Endodermal cell (in vitro differentiated cells): ENCODE measurements at places on chromosomes 5 and 9. TPM values are rescaled to one million over a fixed set of nuclear protein-coding genes. Genes with fewer than 3 reads are reported as not detected.

GRCh38 chr9:93264338-93265125, 80.6 kb downstream of the WNK2 start:
- no peak for DNase-seq

DNA sequence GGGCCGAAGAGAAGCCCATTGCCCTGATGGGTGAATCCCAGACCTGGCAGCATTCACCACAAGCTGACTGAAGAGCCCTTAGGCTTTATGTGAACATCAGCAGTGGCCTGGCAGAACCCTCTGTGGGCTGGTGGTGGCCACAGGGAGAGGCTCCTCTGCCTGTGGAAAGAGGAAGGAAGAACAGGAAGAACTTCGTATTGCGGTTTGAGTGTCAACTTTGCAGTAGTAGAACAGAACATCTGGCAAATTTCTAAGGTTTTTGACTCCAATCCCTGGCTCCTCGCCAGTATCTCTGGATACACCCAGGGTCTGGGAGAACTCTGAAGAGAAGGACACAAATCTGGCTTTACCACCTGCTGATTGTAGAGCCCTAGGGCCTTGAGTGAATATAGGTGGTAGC, 356.4 kb upstream of the GRAMD2B start:
- no peak for DNase-seq

DNA sequence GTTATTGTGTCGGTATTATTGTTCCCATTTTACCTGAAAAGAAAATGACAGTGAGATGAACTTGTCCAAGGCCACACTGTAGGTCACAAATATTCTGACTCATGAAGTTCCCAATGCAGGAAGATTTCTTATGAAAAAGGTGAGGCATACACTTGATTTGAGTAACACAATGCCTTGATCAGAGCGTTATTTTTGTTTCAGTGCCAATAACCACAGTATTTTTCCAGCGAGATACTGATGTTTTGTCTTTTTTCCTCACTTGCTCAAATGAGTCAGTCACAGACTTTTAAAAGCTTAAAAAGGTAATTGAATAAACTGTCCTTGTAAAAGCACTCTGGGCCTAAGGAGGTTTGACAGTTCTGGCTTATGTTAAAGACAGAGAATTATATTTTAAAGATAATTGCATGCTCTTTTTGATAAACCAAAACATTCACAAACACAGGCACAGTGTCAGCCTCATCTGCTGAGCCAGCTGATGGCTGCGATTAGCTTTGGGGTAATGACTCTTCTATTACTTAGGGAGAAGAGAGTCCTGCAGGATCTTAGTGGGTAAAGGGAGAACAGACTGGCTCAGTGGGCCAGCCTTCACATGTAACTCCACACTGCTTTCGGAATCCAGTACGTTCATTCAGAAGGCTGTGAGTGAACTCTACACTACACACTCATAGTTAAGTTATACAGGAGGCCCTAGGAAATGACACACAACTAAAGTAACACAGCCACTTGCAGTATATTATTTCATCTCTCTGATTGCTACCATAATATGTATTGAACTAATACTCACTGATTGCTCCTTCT, 165.5 kb upstream of the CD180 start:
- no peak for DNase-seq

Gene OR1J2
- total RNA-seq, result not detected in 3 replicates

DNA sequence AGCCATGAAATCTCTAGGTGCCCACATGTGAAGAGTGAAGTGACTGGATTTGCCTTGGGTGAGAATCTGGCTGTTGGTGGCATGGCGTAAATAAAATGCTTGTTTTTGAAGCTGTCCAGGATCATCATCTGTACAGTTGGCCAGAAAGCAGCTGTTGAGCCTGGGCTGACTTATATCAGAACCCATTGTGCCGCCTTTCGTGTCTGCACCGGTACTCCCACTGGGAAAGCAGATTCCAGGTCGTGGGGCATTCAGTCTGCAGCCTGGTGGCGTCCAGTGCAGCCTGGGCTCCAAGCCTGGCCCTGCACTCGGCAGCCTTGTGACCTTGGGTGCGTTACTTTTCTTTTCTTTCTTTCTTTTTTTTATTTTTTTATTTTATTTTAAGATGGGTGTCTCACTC, 27.8 kb downstream of the PRRC2B start:
- DNase-seq, result no peak

Gene ENTPD8
- 0.33 to 0.42 TPM in 2 of 3 replicates, not detected in the other for total RNA-seq

DNA sequence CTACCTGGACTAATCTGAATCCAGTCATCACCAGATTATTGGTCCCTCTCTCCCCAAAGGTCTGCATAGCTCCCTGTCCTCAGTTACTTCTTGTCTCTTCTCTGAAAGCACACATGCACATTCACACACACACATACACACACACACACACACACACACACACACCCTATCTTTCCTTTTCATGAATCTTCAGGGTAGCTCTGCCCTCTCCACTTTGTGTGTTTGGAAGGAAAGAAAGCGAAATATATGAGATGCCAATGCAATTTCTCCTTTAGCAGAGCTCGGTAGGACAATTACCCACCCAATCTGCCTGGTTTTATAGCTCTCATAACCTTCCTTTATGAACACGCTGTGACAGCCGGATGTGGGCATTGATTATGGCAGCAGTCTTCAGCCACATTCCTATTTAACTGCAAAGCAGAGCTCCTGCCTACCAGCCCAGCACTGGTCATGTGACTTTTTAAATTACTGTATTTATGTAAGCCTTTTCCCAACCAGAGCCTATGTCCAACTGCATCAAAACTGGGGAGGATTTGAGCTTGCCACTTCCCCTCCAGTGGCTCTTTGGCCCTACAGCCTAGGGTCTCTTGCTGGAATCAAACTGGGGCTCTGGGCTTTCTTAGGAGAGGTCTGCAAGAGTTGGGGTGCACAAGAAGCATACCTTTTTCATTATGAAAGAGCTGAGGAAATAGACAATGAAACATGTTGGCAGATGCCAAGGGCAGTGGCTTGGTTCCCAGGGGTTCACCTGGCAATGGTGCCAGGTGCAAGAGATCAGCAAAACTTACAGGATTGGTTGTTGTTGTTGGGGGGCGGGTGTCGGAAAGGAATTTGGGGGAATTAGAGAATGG, 20.8 kb upstream of the MATR3 start:
- DNase-seq, result no peak

Gene SCGB3A2
- 18.7 and 28.8 TPM in 2 replicates for total RNA-seq

- no peak for DNase-seq
Measured at GRCh38 chr5:161332343-161332742, 214.2 kb downstream of the GABRB2 start.

Gene SPAAR
- total RNA-seq, result 0.25 to 0.29 TPM in 2 of 3 replicates, not detected in the other

DNA sequence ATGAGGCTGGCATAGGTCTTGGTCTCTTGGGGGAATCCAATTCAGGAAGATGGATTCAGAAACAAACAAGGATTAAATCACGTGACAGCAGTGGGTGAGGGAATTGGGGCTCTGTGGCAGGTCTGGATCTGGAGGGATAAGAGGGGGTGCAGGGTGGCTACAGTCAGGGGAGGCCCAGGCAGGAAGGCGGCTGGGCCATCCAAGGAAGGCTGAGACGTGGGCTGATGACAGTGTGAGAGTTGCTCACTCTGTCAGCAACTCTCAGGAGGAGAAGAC, 65.8 kb upstream of the COL5A1 start:
- DNase-seq, result no peak

DNA sequence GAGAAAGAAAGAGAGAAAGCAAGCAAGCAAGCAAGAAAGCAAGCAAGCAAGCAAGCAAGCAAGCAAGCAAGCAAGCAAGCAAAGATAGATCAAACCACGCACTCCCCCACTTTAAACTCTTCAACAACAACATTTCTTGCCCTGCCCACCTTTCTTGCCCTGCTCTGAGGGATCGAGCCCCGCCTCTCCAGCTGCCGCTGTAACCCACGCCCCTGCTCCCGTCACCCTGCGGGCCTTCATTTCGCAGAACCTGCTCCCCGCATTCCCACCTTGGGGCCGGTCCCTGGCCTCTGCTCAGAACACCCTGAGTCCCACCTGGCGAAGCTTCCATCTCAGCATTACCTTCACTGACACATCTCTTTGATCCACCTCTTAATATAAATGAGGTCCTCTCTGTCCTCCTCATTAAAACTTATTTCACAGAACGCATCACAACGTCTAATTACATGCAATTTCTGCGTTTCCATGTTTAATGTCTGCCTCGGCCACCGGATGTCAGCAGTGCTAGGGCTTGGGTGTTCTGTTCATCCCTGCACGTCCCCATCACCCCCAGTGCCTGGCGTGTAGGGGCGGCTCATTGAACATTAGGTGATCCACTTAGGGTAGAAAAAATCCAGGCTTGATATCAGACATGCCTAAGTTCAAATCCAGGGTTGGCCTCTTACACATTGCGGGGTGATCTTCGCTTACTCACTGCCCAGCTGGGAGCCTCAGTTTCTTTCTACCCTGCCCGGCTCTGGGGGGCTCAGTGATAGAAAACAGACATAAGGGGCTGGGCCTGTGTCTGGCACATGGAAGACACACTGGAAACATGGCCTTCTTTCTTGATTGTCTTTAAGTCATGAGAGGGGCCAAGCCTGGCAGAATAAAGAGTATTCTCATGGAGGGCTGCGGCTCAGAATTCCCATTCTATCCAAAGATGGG, 187.6 kb downstream of the DAB2IP start:
- DNase-seq, result peak; percentile 55

GRCh38 chr5:102922799-102923477, 167.8 kb downstream of the PAM start:
- no peak for DNase-seq

- no peak for DNase-seq
Measured at GRCh38 chr5:73515232-73515631, 17.0 kb downstream of the BTF3 start.

Gene TRIM36
- 17.3 and 18.6 TPM in 2 replicates for total RNA-seq

GRCh38 chr9:128456613-128457061, 831 bp downstream of the ODF2 start:
- DNase-seq, result peak; percentile 88

GRCh38 chr5:172322028-172322965, 38.7 kb upstream of the UBTD2 start:
- DNase-seq, result peak; percentile 18

- DNase-seq, result no peak
Measured at GRCh38 chr9:16361118-16361517, 509.4 kb downstream of the BNC2 start.

Gene SH2D3C
- 0.74 to 2.2 TPM (median 0.77 TPM) in 3 replicates for total RNA-seq

DNA sequence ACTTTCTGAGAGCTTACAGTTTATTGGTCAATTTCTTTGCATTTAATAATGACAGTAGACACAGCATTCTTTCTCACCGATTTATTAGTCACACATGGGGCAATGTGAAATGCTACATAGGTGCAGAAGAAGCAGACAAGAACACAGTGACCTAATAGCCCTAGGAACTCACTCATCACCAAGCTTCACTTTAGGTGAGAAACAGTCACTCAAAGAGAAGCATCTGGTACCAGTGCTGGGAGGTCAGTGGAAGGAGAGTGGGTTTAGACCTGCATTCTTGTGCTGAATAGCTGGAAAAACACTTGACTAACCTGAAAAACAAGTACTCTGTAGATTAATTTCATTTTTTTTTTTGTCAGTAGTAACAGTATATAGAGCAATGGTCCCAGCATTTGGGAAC, 179.6 kb downstream of the GRIA1 start:
- no peak for DNase-seq

DNA sequence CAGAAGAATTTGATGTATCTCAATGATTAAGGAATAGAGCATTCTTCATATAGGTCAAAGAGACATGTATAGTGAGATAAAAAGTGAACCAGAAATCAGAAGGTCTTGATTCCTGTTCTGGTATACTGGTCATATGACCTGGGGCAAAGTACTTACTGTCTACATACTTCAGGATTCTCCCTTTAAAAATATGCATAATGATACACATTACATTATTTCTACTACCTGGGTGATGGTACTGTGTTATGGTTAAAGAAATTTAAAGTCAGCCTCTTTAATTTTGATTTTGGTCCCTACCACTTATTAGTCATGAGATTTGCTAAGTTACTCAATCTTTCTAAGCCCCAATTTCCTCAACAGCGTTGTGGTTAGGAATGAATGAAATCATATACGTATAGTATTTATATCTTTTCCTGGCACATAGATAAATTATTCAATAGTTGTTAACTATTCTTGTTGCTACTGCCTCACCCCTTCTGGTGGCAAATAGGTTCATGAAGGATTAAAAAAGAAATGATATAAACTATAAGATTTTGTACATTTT, 984.1 kb downstream of the TLE4 start:
- DNase-seq, result no peak

Gene RNF180
- 3.8 and 5.3 TPM in 2 replicates for total RNA-seq

GRCh38 chr5:178732281-178732680, 1.8 kb upstream of the ZNF354A start:
- no peak for DNase-seq

Gene LRRC19
- not detected in 3 replicates for total RNA-seq

Gene NPR2
- total RNA-seq, result 23.4 to 26.0 TPM (median 23.7 TPM) in 3 replicates

- no peak for DNase-seq
Measured at GRCh38 chr5:136123236-136123768, 9.3 kb upstream of the SMAD5 start.

Gene CD274
- total RNA-seq, result 1.00 to 1.0 TPM in 2 of 3 replicates, not detected in the other

GRCh38 chr9:111731928-111732327, 62.8 kb downstream of the SHOC1 start:
- DNase-seq, result no peak

GRCh38 chr5:38414348-38414747, 142.1 kb downstream of the LIFR start:
- DNase-seq, result no peak

GRCh38 chr9:93267681-93268505, 84.0 kb downstream of the WNK2 start:
- no peak for DNase-seq

Gene PPP2CA
- total RNA-seq, result 174 and 192 TPM in 2 replicates

GRCh38 chr5:150363185-150363584, 5.7 kb downstream of the TCOF1 start:
- DNase-seq, result no peak

Gene C9
- total RNA-seq, result not detected in 2 replicates
